NCI-H2029 treated with DMSO at 0.1 percent for 48 hours (cell line): ENCODE measurements at places on chromosomes 6 and 20.

DNA sequence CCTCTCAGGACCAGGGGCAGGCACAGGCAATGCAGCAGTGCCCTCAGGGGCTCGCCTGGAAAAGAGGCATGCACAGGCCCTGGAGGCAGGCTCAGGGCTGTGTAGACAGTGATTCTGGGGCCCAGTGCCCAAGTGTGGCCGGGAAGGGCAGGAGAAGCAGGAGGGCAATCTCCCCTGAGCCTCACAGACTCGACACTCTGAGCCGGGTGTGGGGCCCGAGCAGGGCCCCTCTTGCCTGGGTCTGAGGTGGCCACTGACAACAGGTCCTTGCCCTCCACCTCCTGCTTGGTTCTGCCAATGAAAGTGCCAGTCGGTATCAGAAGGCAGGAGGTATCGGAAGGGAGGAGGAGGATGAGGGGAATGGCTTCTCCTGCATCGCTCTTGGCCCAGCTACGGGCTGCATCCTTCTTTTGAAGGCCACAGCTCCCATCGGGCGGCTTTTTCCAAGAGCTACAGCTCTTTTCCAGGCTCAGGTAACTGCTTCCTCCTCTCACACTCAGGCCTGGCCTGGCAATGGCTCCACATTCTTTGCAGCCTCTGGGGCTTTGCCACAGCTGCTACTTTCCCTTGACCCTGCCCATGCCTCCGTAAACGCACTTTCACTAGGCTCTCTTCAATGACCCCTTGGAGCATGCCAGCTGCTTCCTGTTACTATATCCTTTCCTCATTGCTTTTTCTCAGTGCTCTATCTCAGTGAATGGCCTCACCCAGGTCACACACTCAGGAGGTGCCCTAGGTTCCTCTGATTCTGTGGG, 24.5 kb downstream of the GABRR2 start:
- DNase-seq, result no peak

- DNase-seq, result no peak
Measured at GRCh38 chr6:138468320-138469015, 30.8 kb downstream of the NHSL1 start.

GRCh38 chr20:4470375-4470774, 251.3 kb upstream of the PRND start:
- peak; percentile 33 for DNase-seq

GRCh38 chr20:63335711-63336110, 25.4 kb downstream of the CHRNA4 start:
- no peak for DNase-seq

GRCh38 chr6:18485660-18486435, 98.7 kb downstream of the RNF144B start:
- DNase-seq, result no peak

- no peak for DNase-seq
Measured at GRCh38 chr6:166005944-166006899, 161.4 kb downstream of the TBXT start.

- DNase-seq, result no peak
Measured at GRCh38 chr6:21780141-21780540, 186.6 kb downstream of the SOX4 start.
